CD8-positive, alpha-beta memory T cell (primary cell): ENCODE measurements at places on chromosomes 4 and X. TPM values are rescaled to one million over a fixed set of nuclear protein-coding genes. Genes with fewer than 3 reads are reported as not detected.
A peak's percentile ranks its signal among the peaks of the same experiment; 100 is the strongest.

The ELOVL6 gene
- polyA plus RNA-seq: 5.5 TPM

The CT55 gene
- polyA plus RNA-seq: not detected

DNA sequence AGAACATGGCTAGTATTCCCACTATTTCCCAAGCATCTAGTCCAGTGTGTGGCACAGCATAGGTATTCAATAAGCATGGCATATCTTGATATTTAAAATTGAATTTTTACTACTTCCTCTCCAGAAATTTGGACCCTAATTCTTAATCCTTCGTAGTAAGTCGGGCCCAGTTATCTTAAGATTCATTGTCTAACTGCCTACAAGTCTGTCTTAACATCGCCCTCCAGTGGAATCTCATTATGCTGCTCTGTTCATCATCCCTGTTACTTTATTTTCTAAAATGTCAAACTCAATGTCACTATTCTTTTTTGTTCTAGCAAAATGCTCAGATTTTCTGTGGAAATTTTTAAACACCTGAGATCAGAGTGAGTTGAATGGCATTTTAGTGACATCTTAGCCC, 606.2 kb downstream of the KLHL13 start:
- no peak for DNase-seq

DNA sequence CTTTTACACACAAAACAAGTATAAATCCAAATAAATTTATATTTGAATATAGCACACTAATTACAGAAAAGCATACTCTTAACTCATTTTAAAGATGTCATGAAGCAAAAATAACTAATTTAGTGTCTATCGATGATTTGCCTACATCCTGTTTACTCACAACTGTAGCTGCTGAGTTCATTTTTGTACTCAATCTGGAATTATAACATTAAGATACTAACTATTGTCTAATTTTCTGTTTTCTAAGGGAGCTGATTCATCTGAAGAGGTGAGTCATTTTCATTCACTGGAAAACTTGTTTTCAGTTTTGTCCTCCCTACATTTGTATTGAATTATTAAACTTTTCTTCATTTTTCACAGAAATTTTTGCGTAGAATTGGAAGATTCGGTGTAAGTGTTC, 3.7 kb downstream of the STATH start:
- DNase-seq: no peak

DNA sequence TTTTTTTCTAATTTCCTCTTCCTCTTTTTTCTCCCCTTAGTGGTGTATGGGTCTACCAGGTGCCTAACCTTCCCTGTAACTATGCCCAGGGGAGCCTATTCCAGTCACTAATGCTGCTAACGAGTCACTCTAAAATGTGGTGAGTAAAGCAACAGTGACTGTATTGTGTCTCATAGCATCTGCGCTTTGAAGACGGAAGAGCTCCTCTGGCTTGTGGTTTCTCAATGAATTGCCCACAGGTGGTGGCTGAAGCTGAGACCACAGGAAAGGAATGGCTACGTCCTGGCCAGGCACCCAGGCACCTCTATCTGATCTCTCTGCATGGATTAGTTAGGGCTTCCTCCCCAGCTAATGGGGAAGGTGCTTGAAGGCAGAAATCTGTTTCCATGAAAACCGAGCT, 763.5 kb upstream of the FRG1 start:
- no peak for DNase-seq

- DNase-seq: no peak
Measured at GRCh38 chrX:84064164-84064563, 123.8 kb downstream of the RPS6KA6 start.

DNA sequence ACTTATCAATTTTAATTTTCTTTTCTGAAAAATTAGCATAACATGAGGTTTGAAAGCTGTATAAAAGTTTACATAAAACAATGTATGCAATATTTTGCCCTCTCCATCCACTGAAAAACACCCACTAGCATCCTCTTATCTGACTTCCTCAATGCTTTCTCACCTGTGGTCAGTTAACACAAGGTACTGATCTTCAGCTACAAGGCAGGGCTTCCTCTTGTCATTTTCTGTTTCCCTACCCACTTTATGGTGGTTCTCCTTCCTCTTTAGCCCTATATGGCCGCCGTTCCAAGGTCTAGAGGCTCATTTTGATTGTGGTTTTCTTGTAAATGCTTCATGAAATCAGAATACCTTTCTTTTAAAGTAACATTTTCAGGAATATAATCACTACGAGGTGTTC, 618.6 kb upstream of the CPEB2 start:
- no peak for DNase-seq

The DUSP21 gene
- not detected for polyA plus RNA-seq

DNA sequence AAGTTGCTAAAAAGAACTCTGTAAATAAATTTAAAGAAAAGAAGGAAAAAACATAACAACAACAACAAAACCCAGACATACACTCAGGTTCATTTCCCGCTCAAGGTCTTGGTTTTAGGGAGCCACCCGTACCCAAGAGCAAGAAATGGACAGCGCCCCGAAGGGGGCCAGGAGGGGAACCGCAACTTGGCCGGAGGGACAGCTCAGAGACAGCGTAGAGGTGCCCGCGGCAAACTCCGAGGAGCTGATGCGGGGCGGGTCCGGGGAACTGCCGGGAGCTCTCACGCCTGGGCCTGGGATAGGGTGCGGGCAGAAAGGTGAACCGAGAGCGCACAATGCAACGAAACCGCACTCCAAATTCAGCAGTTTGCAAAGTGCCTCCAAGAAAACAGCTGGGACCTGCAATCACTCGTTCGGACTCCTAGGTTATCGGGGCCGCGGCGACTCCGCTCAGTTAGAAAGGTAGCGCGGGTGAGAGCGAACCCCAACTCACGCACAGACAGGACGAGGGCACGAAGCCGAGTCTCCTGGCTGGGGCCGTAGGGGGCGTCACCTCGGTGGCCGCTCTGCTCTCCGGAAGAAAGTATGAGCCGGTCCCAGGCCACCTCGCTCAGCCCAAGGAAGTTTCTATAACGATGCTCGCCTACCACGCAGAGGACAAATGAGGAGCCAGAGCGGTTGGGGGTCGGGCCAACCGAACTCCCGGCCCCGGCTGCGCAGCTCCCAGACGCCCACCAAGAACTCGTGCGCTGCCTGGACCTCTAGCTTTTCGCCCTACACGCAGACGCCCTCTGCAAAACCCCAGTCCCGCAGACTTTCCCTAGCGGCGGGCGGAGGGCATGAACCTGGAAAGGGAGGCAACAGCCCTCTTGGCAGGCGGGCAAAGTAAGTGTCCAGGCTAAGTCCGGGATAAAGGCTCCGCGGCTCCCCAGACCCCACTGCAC, 1.4 kb downstream of the NDNF start:
- DNase-seq: peak; percentile 6

GRCh38 chr4:160814726-160815125, 1349.1 kb downstream of the FSTL5 start:
- DNase-seq: no peak

GRCh38 chr4:156971676-156972378, at the start of gene PDGFC:
PDGFC (minus strand) TSS chr4:156971799; CDS start chr4:156970903, 896 bp downstream.
- DNase-seq: no peak
